GM18507 (cell line): ENCODE measurements at places on chromosomes 7 and 10.

GRCh38 chr7:16065939-16066338 lies 355.4 kb downstream of the CRPPA start:
- no peak for DNase-seq

DNA sequence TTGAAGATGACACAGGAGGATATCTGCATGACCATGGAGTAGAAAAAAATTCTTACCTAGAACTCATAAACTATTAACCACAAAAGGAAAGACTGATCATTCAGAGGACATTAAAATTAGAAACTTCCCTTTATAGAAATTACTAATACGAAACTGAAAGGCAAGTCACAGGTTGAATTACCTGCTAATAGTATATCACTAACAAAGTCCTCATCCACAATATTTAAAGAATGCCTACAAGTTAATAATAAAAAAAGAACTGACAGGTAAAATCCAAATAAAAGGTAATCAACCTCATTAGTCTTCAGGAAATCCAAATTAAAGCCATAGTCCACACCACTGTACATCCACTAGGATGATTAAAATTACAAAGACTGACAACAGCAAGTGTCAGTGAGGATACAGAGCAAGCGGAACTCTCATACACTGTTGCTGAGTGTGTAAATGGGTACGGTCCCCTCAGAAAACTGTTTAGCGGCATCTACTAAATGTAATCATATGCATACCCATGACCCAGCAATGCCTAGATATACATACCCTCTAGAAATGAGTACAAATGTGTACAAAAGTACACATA lies 71.2 kb downstream of the ARHGAP21 start:
- DNase-seq = peak; percentile 30

GRCh38 chr7:139117599-139118233 lies 8.2 kb upstream of the ZC3HAV1 start:
- DNase-seq = no peak

DNA sequence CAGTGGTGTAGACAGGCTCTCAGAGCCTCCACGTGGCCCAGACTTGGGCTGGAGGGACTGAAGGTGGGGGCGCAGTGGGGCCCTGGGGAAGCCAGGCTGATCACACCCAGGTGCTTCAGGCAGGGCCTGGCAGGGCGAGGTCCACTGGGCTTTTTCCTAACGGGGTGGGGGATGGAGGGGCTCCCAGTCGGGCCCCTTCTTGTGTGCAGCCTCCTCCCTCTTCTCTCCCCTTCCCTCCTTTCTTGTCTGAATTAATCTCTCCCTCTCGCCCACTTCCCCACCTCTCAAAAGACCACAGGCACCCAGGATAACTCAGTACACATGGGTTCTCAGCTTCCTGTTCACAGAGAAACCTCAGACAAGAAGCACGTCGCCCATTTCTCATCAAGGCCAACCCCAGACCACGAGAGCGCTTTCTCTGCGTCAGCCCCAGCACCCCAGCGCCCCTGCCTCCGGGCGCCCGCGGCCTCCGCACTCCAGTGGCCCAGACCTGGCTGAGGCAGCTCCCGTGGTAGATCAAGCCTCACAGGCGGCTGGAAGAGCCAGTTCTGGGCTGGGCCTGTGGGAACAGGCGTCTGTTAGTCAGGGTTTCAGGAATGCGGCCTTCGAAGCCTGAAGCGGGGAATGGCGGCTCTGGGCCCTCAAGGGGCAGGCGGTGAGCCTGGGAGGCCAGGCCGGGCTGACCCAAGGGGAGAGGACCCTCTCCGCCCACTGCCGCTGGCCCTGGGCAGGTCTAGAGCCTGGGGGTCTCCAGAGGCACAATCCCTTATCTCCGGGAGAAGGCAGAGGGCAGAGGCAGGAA lies 50.6 kb downstream of the PWWP2B start:
- DNase-seq = no peak

DNA sequence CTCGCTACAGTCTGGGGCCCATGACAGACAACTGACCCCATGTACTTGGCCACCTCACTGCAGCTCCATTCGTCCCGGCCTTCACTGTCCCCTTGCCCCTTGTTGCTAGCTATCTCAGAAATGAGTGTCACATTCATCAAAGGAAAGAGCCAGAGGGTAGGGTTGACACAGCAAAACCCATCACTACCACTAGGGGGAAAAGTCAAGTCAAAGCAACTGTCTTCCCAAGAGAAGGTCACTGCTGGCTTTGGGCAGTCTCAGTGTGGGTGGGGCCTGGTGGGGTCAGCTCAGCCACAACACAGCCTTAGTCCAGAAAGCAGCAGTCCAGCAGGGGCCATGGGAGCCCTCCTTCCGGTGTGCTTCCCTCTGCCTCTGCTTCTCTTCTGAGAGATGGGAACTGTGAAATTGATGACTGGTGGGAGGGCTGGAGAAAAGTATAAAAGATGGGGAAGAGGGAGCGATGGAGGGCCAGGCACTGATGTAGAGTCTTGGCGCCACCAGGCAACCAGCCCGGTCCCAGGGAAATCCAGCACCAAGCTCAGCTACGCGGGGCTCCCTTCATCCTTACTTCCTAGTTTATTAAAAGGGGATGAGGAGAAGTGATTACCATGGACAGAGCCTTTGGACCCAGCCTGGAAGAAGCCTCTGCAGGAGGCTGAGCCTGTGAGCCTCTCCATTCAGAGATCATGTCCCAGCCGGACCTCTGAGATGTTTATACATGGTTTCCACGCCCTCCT lies 58.0 kb downstream of the PLXNA4 start:
- DNase-seq = no peak

DNA sequence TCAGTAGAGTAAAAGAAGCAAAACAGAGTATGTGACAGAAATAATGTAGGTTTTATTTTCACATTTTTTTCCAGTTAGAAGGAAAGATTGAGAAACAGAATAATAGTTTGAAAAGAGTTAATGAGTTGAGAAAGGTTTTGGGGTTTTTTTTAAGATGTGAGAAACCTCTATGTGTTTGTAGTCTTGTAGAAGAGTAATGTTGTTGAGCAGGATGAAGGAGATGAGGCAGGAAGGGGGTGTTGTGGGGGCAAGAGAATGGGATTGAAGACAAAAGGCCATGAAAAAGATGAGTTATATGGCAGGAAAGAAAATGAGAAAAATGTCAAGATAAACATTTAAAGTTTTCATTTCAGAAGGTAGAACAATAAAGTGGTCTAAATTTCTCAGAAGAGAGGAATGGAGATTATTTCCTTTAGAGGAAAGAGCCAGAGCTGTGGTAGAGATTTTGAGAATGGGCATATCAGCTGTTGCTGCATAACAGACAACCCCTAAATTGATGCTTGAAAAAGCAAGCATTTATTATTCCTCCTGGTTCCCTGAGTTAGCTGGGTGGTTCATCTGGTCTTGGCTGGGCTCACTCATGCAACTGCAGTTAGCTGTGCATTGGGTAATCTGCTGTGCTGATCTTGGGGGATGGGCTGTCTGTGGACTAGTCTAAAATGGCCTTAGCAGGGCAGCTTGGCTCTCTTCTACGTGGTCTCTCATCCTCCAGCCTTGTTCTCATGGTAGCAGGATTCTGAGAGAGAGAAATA lies 27.1 kb downstream of the PCGF5 start:
- DNase-seq = no peak

GRCh38 chr10:44053391-44053790 lies 331.5 kb downstream of the CXCL12 start:
- no peak for DNase-seq

DNA sequence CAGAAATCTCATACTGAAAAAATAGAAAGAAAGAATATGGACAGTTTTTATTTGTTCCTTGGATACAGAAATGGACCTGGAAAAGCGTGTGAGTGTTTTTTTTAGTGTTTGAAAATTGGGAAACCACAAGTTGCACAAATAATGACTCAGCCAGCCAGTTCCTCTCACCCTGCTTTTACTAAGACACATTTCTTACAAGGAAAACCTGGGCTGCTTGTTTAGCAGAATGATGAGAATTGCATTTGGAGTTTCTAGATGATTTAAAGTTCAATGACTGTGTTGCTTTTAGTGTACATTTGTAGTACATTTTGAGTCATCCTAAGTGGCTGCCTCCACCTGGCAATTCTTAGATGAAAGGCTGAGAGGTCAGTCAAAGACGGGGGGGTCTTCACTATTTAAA lies 218.7 kb downstream of the ABCA13 start:
- no peak for DNase-seq

- no peak for DNase-seq
These were observed 36.0 kb downstream of the BRI3 start for GRCh38 chr7:98317366-98318040.

GRCh38 chr7:25311346-25311745 lies 83.1 kb upstream of the NPVF start:
- no peak for DNase-seq

DNA sequence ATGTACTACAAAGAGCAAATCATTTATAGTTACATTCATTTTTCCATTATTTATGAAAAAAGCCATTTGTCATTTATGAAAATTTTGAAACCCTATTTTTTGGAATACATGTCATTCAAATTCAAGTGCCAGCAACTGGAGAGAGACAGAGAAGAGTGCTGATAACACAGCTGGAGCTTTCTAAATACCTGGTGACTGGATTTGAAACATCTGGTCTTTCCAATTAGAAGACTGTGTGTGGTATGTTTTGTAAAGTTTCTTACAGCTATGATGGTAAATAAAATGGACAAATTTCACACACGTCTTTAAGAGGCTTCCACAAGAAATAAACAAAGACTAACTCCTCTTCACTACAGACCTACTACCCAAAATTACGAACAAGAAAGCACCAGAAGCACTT lies 56.8 kb downstream of the CHCHD3 start:
- no peak for DNase-seq

DNA sequence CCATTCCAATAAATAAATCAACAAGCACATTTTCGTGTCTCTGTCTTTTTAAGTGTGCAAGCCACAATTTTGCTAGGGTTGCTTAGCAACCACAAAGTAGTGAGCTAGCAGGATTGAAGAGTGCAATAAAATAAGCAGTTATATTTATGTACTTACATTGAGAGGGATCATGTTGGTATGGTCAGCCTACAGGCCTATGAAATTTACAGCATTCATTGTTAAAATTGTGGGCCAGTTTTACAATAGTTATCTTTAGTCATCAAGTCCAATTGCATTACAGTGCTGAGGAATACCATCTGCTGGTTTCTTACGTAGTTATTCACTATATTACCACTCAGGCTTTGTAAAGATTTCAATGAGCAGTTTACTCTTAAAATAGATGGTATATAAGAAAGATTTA lies 192.5 kb upstream of the POT1 start:
- DNase-seq = no peak

- no peak for DNase-seq
These were observed 50.4 kb downstream of the VKORC1L1 start for GRCh38 chr7:65923316-65923715.

GRCh38 chr7:122702872-122703510 lies at the start of gene RNF148:
RNF148 (minus strand) TSS chr7:122702922; CDS start chr7:122702750, 172 bp downstream.
- no peak for DNase-seq

- no peak for DNase-seq
These were observed 26.3 kb downstream of the PAPSS2 start for GRCh38 chr10:87685832-87686574.

DNA sequence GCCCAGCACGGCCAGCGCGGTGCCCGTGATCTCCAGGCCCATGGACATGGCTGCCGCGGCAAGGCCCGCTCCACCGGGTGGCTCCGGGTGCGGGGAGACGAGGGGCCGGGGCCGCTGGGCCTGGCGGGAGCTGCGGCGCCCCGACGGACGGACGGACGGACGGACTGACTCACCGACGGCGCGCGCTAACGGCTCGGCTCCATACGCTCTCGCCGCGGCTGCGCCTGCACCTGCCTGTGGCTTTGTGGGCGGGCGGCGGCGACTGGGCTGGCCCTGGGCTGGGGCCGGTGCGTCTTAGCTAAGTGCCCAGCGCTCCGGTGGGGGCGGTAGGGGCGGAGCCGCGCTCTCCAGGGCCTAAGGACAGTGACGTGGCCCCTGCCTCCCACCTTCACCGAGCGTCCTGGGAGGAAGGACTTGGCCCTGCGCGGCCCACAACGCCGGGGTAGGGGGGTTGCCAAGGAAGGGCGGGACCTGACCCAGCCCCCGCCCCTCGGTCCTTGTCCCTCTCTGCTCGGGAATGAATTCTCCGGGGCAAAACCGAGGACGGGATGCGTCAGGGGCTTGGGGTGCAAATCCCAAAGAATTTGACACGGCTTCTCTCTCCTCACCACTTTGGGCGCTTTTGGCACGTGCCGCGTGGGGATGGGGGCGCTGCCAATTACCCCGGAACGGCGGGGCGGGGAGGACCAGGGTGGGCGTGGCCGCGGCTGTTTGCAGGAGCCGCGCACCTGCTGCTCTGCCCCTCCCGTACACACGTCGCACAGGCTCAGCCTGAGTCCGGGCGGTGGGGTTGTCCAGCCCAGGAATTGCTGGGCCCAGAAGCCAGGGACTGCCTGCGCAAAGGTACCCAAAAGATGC lies at the start of gene CLDN3:
Gene CLDN3, minus strand, starts transcription at position 269 of the 858 bp plus-strand sequence. Its CDS starts 221 bp downstream, at position 48.
- no peak for DNase-seq

- DNase-seq = no peak
These were observed 8.3 kb downstream of the NUDT5 start for GRCh38 chr10:12187321-12187905.

DNA sequence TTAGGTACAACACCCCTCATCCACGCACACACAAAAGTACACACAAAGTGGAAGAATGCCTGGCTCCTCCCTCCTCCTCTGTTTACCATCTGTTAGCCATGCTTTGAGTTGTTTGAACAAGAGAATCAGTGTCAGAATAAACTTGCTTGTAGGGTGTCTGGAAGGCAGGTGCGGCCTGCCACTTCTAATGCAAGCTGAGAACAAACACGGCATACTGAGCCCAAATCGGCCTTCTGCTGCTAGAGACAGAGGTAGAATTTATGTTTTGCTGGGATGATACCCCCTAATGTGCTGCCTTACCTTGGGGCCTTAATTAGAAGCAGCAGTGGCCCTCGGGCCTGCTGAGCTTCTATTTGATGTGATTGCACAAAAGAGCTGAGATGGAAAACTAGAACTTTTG lies 24.9 kb upstream of the FAM180A start:
- DNase-seq = no peak

- DNase-seq = no peak
These were observed 62.9 kb downstream of the REEP3 start for GRCh38 chr10:63583909-63584724.

- peak; percentile 74 for DNase-seq
These were observed 125.7 kb downstream of the RGS10 start for GRCh38 chr10:119416855-119417254.

GRCh38 chr10:13593535-13593934 lies 6.8 kb downstream of the PRPF18 start:
- DNase-seq = no peak

DNA sequence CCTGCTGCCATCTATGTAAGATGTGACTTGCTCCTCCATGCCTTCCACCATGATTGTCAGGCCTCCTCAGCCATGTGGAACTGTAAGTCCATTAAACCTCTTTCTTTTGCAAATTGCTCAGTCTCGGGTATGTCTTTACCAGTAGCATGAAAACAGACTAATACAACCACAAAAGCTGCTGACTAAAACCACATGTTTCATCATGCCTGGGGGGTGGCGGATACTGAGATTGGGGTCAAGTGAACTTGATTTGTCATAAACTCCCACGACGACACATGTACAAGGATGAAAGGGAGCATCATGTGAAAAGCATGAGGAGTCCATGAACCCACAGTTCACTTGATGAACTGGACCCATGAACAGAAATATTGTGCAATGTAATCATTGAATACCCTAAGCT lies 134.9 kb upstream of the ANK3 start:
- DNase-seq = no peak
